Left renal pelvis (tissue), 4 donors: ENCODE measurements at places on chromosomes 5 and 9.

- no peak for DNase-seq
These were observed 16.4 kb upstream of the ZNF474 start for GRCh38 chr5:122112733-122113558.

- no peak for DNase-seq
These were observed 23.9 kb downstream of the CLINT1 start for GRCh38 chr5:157835041-157835440.

- no peak for DNase-seq
These were observed 96.0 kb upstream of the PHF24 start for GRCh38 chr9:34862043-34862442.

GRCh38 chr9:133149130-133150015 lies 14.3 kb downstream of the GBGT1 start:
- no peak for DNase-seq

DNA sequence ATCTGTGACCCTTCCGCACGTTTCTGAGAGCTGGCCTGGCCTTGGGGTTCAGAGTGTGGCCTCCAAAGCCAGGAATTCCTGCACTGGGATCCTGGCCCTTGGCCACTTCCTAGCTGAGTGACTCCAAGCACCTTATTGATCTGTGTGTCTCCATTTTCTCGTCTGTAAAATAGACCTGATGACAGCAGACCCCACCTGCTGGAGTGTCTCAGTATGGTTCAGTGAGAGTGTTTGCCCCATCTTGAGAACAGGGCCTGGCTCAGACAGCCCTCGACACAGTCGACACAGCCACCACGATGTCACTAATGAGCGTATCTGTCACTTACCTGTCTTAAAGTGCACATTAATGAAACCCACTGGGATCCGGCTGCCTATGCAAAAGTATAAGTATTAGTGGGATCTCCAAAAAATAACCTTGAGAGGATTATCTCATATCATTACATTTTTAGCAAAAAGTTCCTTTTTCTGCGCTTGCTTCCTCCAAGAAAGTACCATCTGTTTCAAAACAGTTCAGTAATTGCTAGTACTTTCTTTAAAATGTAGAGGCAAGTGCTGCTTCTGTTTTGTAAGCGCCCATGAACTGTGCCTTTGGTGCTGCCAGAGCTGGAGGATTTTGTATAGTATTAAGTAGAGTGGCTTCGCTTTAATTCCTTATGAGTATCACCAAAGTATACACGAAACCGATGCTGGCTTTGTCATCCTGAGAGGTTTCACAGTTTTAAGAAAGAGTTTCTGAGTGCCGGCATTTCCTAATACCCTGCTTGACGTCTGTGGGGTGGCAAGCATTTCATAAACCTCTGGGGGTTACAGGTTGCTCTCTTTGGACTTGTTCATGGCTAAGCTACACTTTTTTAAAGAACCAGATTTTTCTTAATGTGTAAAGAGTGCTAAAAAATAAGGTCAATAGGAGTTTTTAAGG lies 31.7 kb downstream of the UBE2QL1 start:
- no peak for DNase-seq

DNA sequence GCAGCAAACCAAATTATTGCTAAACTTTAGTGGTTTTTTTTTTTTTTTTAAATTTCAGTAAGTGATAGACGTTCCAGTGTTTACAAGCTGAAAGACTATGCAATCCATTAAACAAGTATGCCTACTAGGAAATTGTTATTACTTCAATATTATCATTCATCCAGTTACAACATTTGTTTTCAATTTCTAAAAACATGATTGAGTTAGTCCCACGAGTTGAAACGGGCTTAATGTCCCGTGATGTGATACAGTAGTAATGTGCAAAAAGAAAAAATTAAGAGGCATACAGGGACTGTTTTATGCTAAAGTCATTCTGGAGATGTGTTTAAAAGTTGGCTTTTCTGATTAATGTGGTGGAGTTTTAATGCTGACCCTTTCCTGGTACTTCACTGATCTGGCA lies 550.3 kb upstream of the DMAC1 start:
- no peak for DNase-seq

GRCh38 chr5:173248481-173248880 lies 13.5 kb upstream of the NKX2-5 start:
- no peak for DNase-seq

GRCh38 chr9:97628668-97629067 lies 4.5 kb downstream of the TSTD2 start:
- DNase-seq = no peak

DNA sequence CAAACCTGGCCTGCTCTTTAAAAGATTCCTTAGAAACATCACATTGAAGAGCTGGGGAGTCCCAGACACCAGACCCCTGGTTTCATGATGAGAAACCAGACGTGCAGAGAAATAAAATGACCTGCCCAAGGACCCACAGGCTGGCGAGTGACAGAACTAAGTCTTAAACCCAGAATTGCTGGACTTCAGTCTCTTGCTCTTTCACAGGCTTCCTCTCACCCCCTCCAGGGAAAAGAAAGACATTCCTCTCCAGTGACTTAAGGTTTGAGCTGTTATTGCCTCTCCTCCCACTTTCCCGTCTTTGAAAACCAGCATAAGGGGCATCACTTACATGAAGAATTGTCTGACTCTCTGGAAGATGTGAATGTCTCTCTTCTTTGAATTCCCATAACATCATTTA lies 535.2 kb downstream of the IRX1 start:
- no peak for DNase-seq

DNA sequence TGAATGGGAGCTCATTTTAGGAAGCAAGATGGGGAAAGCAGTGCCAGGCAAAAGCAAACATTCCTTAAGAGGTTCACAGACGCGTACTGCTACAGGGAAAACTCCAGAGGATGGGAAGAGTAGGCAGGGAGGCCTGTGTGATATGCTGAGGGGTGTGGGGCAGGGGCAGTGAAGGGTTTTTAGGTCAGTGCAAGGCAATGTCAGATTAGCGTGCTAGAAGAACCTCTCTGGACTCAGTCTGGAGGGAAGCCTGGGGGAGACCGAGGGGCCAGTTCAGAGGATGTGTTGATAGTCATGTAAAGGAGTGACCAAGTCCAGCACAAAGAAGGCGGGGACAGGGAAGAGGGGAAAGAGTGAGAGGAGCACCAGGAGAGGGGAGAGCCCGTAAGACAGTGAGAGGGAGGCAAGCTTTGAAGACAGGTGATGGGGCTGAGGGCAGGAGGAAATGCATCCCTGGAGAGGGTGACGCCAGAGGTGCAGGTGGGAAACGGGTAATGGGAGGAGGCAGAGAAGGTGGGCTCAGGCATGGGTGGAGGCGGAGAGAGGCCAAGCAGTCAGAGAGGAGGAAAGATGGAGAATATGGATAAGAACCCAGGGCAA lies 134.5 kb downstream of the MTX3 start:
- DNase-seq = no peak

GRCh38 chr5:81310402-81311063 lies 9.1 kb downstream of the ZCCHC9 start:
- DNase-seq = no peak

DNA sequence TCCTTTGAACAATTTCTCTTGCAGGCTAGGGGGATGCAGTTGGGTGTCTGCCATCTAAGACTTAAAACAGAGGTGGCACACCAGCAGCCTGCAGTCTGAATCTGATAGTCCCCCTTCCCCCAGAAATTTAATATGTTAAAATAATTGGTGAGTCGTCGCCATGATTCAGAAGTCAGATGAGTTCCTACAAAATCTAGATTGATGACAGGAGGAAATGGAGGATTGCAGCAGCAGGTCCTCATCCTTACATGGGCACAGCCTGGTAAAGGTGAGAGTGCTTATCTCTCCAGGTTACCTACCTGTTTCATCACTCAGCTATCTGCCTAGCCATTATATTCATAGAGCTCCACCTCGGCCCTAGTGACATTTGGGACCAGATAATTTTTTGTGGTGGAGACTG lies 112.3 kb downstream of the PCSK1 start:
- DNase-seq = no peak

DNA sequence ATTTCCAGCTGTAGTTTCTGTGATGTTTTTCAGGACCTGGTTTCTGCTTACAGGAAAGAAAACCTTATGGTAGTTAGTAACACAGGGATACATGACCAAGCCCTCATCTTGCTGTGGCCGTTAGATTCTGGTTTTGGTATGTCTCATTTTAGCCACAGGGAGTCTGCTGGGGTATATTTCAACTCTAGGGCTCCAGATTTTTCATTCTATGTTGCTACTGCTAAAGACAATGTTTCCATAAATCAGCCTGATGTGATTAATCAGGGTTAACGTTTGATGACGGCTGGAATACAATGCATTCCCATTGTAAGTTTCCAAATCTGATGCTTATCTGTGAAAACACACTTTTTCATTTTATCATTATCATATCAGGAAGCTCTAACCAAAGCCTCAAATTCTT lies 48.2 kb downstream of the P4HA2 start:
- no peak for DNase-seq

DNA sequence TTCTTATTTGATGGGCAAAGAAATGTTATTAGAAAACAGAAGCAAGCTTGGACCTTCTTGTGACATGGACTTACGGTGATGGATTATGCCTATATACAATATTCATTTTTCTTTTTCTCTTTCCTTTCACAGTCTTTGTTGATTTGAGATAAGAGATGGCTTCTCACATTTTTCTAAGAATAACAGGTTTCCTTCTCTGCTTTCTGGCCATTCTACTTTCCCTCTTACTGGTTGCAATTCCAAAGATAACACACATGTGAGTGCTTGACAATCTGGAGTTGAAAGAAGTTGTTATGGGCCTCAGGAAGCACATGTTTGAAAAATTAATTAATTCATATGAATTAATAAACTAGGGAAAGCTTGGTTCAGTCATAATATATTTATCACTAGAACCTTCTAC lies 89.8 kb upstream of the RPS23 start:
- no peak for DNase-seq

- no peak for DNase-seq
These were observed 235.7 kb downstream of the ENC1 start for GRCh38 chr5:74404574-74405508.

GRCh38 chr5:151742870-151743294 lies 15.5 kb downstream of the ATOX1 start:
- peak; percentile 37 for DNase-seq

DNA sequence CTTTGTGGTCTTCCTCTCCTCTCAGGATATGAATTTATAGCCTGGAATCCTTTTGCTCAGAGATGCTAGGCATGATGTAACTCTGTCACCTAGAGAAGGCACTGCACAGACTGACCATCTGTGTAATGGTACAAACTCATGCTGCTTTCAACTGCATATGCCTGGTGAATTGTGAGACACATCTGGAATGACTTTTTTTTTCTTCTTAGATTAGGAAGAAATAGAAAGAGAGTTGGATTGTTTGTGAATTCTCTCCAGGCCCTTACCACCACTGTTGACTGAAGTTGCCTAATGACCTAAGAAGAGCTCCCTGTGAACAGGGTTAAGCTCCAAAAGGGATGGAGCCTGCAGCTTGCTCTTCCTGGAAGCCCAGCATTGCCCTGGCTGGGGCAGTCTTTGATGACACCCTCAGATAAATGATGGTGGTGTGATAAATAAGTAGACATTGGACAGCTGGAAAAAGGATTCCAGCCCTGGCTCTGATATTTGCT lies 47.8 kb upstream of the TRIM32 start:
- no peak for DNase-seq

DNA sequence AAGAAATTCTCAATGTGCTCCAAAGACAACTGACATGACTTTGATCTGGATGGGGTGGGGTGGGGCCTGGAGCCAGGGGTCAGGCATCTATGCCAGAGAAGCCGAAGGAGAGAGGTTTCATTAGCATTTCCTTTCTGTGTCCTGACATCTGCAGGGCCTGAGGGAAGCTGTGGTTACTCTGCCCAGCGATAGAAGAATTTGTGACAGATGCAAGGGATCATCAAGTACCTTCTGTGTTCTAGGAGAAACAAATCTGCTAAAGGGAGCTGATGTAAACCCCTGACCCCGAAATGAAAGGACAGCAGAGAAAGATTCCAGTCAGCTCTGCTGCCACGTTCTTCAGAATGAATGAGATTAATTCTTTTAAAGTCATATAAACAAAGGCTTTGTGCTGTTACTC lies 335.7 kb downstream of the PRELID2 start:
- no peak for DNase-seq

DNA sequence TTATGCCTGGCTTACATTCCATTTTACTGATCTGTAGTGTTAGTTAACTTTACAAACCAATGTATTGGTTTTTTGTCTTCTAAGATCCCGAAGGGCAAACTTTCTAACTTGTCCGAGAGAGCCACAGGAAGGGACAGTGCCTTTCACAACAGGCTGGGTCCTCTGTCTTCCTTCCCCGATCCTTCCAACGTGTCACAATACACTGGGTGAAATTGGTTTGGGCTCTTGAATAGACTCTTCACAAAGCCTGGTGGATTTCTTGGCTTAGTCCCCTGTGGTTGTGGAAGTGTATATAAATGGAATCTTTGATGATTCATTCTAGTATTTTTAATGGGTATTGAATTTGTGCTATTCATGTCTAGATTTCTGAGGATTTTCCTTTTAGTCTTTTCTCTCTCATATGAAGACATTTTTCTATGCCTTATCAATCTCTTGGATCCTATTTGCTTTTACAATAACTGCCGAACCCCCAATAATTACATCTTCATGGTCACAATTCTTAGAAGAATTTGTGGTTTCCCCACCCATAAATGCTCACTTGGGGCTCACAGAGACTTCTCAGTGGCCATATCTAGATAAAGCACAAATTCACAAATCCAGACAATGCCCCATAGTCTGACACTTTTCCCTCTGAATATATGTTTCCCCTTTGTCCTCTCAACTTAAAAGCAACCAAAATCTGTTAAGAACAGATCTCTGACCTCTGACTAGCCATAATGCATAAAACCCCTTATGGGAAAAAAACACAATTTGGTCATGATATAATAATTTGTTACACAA lies 107.7 kb downstream of the MTRR start:
- DNase-seq = no peak

- no peak for DNase-seq
These were observed 2306.2 kb upstream of the ACO1 start for GRCh38 chr9:30078195-30078594.

- DNase-seq = no peak
These were observed 31.2 kb upstream of the LAMC3 start for GRCh38 chr9:130977811-130978221.
